Pulmonary artery endothelial cell (primary cell): ENCODE measurements at places on chromosomes 13 and 19. TPM values are rescaled to one million over a fixed set of nuclear protein-coding genes. Genes with fewer than 3 reads are reported as not detected.

The KLK10 gene
- 0.04 TPM in 1 of 2 replicates, not detected in the other for total RNA-seq

The CABP5 gene
- not detected in 2 replicates for total RNA-seq

GRCh38 chr19:48230555-48231129 is 25.1 kb downstream of the CARD8 start:
- no peak for DNase-seq

DNA sequence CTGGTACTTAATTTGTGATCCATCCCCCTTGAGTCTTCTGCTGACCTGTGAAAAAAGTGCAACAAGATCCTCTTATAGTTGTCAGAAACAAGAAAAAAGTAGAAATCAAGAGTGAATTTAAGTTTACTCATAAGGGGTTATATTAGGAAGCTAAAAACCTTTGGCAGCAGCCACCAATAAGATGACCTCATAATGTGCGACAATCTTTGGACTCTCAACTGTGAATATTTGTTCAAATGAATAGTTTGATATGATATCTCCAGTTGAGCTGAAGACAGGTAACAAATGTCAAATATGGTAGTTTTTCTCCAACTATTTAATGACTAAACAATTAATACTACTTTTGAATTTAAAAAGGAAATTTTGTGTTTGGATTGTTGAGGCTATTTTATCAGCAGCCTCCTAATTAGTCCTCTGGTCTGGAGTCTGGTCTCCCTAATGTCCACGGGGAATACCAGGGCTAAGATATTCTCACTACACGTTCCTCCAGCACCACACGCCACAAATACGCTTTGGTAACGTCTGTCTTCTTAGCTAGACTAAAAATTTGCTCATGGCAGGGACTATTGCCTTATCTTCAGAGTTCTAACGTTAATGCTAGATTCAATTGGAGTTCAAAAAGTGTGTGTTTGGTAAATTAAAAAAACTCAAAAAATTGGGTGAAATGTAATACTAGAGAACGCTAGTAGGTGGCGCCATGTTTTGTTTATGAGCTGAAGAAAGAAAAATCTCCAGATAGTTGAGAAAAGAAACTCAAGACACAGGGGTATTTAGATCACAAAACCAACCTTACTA is 51.0 kb upstream of the PDX1 start:
- no peak for DNase-seq

GRCh38 chr13:110665491-110666254 is 40.2 kb downstream of the CARS2 start:
- DNase-seq, result no peak

GRCh38 chr13:45132369-45133064 is 12.2 kb downstream of the GTF2F2 start:
- DNase-seq, result no peak

The LILRA1 gene
- total RNA-seq, result not detected in 2 replicates

GRCh38 chr19:52269338-52270261 is at the start of gene ZNF766:
Gene ZNF766 (plus strand): TSS chr19:52269587. CDS start chr19:52269614, 27 bp downstream.
- DNase-seq, result peak; percentile 80

DNA sequence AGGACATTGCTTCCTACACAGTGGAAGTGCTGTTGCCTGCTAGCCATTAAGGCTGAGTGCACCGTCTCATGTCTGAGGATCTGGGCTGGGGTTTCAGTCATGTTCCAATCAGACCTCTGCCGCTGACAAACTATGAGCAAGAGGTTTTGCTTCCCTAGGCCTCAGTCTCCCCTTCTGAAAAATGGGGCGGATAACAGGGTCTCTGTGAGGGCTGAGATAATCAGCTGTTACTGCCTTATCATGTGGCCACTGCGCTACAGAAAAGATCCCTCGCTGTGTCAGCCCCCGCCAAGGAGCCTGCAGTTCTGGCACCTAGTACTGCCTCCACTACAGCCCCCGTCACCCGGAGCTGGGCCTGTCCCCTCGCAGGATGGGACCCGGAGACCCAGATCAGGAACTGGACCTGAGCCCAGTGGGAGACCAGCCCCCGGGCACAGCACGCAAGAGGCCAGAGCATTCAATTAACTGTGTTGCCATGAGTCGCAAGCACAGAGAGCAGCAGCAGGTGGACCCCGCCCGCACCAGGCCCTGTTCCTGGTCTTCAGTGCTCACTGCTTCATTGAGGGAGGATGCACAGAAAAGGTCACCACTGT is 3.0 kb upstream of the PNKP start:
- no peak for DNase-seq

DNA sequence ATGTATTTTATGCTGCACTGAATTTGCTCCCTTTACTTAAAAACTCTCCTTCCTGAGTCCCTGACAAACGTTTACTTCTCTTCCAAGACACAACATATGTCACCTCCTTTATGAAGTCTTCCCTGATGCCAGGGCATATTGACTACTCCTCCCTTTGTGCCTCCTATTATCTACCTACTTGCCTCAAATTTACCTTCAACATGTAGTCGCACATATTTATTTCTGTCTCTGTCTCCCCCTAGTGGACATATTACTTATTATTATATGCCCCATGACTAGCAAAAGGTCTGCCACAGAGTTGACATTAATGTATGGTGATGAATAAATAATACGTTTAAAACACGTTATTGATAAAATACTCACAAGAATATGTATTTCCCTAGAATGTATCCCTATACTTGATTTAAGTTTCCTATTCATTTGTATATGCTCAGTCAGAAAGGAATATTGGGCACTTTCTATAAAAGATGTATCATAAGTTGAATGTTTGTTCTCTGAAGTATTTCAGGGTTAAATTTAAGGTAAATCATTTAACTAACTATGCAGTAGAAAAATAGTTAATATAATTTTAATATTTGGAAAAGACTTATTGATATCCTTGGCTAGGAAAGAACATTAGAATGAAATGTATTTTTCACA is 250.3 kb upstream of the ATXN8OS start:
- no peak for DNase-seq

GRCh38 chr19:7263521-7263920 is 30.7 kb downstream of the INSR start:
- no peak for DNase-seq

DNA sequence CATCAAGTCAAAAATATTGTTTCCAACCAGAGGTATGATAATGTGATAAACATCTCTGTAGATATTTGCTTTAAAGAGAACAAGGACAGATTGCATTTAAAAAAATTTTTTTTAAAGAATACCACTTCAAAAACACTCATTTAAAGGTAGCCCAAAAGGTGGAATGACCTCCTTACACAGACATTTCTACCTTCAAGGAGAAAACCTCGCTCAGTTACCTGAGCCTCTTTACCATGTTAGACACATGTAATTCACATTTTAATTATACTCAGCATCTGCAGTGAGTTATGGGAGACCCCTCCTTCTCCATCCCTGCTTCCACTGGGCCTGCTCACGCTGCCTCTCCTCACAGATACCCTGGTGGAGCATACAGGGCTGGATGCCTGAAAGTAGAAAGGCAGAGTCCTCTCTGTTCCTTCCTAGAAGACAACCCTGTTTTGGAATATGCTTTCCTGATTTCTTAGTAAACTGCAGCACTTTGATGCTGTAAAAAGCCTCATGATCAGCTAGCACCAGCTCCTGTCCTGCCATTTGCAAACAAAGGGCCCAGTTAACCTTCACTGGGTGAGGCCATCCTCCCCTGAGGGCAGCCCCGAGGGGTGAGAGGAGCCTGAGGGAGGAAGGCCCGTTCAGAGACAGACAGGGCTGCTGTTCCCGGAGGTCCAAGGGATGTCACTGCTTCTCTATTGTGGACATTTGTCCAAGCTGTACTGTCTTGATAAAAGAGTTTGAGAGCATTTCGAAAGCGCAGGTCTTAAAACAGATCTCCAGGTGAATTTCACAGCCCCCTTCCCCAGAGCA is 117.8 kb downstream of the IRS2 start:
- DNase-seq, result no peak

GRCh38 chr13:43057653-43058317 is 34.4 kb downstream of the DNAJC15 start:
- no peak for DNase-seq

The LRRC4B gene
- 0.07 TPM in 1 of 2 replicates, not detected in the other for total RNA-seq

GRCh38 chr19:45492627-45493470 is 4.0 kb downstream of the RTN2 start:
- DNase-seq, result no peak

- no peak for DNase-seq
Observed at GRCh38 chr19:33647146-33647545, 25.4 kb downstream of the CHST8 start.

DNA sequence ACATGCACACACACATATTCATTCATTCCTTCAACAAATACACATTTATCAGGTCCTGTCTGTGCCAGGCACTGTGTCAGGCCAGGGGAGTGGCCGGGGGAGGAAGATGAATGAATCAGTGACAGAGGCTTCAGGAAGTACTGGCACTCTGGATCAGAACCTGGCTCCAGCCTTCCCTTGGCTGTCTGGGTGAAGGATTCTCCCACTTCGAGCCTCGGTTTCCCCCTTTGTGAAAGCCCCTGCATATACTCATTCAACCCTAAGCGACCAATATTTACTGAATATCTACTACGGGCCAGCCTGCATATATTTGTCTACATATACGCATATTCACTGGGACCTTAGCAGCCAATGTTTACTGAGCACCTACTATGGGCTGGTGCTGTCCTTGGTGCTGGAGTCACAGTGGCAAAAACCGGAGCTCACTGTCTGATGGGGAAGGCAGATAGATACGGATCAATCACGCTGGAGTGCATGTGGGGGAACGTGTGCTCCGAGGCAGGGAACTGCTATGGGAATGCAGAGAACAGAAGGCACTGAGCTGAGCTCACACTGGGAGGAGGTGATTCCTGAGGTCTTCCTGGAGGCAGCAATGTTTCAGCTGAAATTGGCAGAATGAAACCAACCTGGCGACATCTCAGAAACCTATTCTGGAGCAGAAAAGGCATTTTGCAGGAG is 636 bp upstream of the ZNF579 start:
- DNase-seq, result no peak

- no peak for DNase-seq
Observed at GRCh38 chr19:58203814-58204475, 21.1 kb downstream of the ZNF274 start.

DNA sequence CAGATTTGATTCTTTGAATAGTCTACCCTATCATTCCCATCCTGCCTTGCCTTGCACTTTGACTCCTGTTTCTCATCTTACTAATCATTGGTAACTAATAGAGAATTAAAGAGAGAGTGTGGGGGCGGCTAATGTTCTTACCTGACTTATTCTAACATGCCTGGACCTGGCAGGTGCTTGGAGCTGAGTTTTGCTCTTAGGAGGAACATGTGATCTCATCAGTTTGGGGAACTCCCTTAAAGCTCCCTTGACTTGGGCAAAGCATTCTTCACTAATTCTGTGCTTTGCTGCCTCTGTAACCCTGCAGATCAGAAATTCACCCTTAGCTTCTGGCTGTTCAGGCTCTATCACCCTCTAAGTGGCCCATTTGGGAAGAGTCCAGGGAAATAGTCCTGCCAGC is 861.1 kb downstream of the GPC5 start:
- no peak for DNase-seq

The NDUFS7 gene
- total RNA-seq, result 51.7 and 68.7 TPM in 2 replicates

DNA sequence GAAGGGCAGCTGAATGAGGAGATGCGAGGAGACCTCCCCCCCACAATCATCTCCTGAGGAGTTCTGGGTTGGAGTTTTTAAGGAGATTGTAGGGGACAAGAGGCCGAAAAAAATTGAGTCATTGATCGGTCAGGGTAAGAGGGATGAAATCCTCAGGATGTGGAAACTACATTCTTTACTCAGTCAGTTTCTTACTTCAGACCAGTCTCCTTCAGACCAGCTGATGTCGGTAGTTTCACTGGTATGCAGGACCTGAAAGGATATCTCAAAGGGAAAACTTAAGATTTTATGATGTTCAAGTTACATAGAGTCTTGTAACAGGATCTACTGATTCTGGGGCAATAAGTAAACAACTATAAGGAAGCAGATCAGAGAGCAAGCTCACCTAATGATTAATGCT is 51.7 kb upstream of the RFXAP start:
- DNase-seq, result no peak

DNA sequence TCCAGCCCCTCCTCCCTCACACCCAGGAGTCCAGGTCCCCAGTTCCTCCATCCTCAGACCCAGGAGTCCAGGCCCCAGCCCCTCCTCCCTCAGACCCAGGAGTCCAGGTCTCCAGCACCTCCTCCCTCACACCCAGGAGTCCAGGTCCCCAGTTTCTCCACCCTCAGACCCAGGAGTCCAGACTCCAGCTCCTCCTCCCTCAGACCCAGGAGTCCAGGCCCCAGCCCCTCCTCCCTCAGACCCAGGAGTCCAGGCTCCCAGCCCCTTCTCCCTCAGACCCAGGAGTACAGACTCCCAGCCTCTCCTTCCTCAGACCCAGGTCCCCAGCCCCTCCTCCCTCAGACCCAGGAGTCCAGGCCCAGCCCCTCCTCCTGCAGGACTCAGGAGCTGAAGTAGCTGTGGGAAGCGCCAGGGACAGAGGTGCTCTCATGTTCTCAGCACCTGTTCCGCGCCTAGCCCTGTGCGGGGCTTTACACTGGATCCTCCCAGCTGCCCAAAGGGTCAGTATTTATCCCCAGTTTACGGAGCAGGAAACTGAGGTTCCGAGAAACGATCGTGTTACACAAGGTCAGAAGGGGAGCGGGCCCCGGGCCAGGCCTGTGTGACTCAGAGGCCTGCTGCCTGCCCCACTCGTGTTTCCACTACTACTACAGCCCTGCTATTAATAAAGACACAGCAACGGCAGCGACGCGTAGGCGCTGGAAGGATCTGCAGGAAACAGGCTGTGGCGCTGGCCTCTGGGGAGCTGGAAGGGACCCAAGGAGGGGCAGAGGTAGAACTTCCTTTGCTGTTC is 1.7 kb upstream of the SBK3 start:
- peak; percentile 87 for DNase-seq

The DLL3 gene
- 0.25 and 0.53 TPM in 2 replicates for total RNA-seq

The WASF3 gene
- 15.8 and 16.2 TPM in 2 replicates for total RNA-seq

DNA sequence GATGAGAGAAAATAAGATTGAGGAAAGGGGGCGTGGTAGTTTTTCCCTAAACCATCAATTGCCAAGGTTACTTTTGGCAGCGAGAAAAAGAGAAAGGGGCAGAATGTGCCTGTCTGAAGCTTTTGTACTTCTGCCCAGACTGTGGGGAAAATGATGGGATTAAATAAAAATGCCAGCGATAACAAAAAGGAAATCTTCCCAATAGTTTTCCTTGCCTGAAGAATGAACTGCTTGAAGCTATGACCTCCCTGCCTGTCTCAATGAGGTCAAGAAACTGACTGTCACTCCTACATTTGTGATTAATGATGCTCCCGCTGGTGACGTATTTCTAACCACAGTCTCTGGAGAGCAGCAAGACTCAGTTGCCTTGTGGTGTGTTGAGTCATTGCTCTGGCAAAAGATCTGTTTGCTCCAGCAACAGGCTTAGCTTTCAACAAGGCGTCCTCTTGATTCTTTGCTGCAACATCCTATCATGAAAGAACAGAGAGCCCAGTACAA is 1051.5 kb downstream of the DIAPH3 start:
- peak; percentile 46 for DNase-seq

The ZMYM5 gene
- total RNA-seq, result 10.6 TPM in 2 replicates

The NLRP11 gene
- not detected in 2 replicates for total RNA-seq

- DNase-seq, result no peak
Observed at GRCh38 chr19:45278087-45278486, 27.0 kb downstream of the MARK4 start.

- peak; percentile 65 for DNase-seq
Observed at GRCh38 chr19:49339301-49340068, 4.3 kb downstream of the CD37 start.
